ENCODE measurements at places on chromosomes 16 and 17. TPM values are rescaled to one million over a fixed set of nuclear protein-coding genes. Genes with fewer than 3 reads are reported as not detected.

GRCh38 chr17:52209507-52209906 is 51.0 kb upstream of the CA10 start:
- H3K27ac ChIP-seq, result no peak overlapping the region
- no peak overlapping the region for H3K4me3 ChIP-seq
- H3K27me3 ChIP-seq, result no peaks in the 10 kb centered on the region
- H3K36me3 ChIP-seq, result no peaks in the 10 kb centered on the region
- no peaks in the 10 kb centered on the region for H3K4me1 ChIP-seq
- DNase-seq, result no peak

GRCh38 chr16:85677383-85677967 is 11.3 kb downstream of the GINS2 start:
- H3K36me3 ChIP-seq, result peaks cover 83% of the 10 kb centered on the region
- no peaks in the 10 kb centered on the region for H3K4me1 ChIP-seq
- H3K4me3 ChIP-seq, result no peak overlapping the region
- H3K27me3 ChIP-seq, result no peaks in the 10 kb centered on the region
- no peak overlapping the region for H3K27ac ChIP-seq

- H3K27me3 ChIP-seq, result no peaks in the 10 kb centered on the region
- H3K4me1 ChIP-seq, result peaks cover 5% of the 10 kb centered on the region
- no peaks in the 10 kb centered on the region for H3K36me3 ChIP-seq
Observed at GRCh38 chr17:896953-897661, 82.5 kb downstream of the NXN start.

GRCh38 chr17:35889241-35889640 is 9.1 kb upstream of the CCL5 start:
- no peaks in the 10 kb centered on the region for H3K36me3 ChIP-seq
- H3K27me3 ChIP-seq, result no peaks in the 10 kb centered on the region
- peaks cover 5% of the 10 kb centered on the region for H3K4me1 ChIP-seq
- DNase-seq, result no peak
- H3K4me3 ChIP-seq, result no peak overlapping the region

The MT1H gene
- total RNA-seq, result 11.9 TPM

- H3K4me1 ChIP-seq, result no peaks in the 10 kb centered on the region
- H3K36me3 ChIP-seq, result peaks cover 11% of the 10 kb centered on the region
- H3K27me3 ChIP-seq, result no peaks in the 10 kb centered on the region
- DNase-seq, result no peak
- H3K4me3 ChIP-seq, result no peak overlapping the region
Observed at GRCh38 chr16:81693041-81693743, 85.9 kb upstream of the PLCG2 start.

DNA sequence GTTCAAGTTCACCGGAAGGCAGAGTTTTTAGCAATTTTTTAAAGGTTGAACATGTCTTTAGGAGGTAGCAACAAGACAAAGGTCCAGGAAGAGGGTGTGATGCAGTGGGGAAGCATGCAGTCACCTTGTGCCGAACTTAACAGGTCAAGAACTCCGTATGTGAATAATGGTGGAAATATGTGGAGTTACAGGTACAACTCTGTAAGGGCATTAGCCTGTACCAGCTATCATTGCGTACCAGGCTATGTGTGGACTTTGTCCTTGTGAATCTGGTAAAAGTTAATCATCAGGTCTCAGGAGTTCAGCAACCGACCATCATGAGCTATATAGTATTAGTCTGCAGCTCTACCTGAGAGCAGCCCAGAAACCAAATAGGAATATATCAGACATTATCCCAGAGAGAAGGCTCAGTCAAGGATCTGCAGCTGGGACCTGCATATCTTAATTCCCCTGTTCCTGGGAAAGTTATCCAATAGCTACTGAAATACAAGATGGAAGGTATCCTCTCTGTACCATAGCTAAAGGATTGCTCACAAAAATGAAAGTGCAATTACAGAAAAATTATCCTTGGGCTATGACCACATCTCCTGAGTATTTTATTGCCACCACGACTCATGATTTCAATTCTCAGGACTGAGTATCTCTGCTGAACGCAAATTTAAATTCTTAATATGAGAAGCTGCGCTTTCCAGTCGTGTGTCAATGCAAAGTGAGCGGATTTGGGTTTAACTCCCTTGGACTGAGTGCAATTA is 469.3 kb downstream of the CDH13 start:
- no peaks in the 10 kb centered on the region for H3K27me3 ChIP-seq
- H3K36me3 ChIP-seq, result no peaks in the 10 kb centered on the region
- no peak overlapping the region for H3K27ac ChIP-seq
- H3K4me3 ChIP-seq, result no peak overlapping the region
- H3K4me1 ChIP-seq, result no peaks in the 10 kb centered on the region

GRCh38 chr17:49633762-49634484 is 44.0 kb downstream of the SPOP start:
- H3K27me3 ChIP-seq, result no peaks in the 10 kb centered on the region
- no peak overlapping the region for H3K4me3 ChIP-seq
- no peak for DNase-seq
- H3K27ac ChIP-seq, result no peak overlapping the region
- H3K4me1 ChIP-seq, result peaks cover 5% of the 10 kb centered on the region
- H3K36me3 ChIP-seq, result 0 out of 2 replicates have a peak, but pooled peaks cover 4% of the 10 kb centered on the region

The RPRML gene
- 5.5 TPM for total RNA-seq

The NR1D1 gene
- total RNA-seq, result 4.6 TPM

The GAS2L2 gene
- not detected for total RNA-seq

- no peak for DNase-seq
- H3K27ac ChIP-seq, result no peak overlapping the region
- 0 out of 2 replicates have a peak, but pooled peaks cover 3% of the 10 kb centered on the region for H3K4me1 ChIP-seq
- no peaks in the 10 kb centered on the region for H3K36me3 ChIP-seq
Observed at GRCh38 chr17:66372182-66372581, 69.8 kb downstream of the PRKCA start.

The VAT1L gene
- total RNA-seq, result 49.6 TPM

DNA sequence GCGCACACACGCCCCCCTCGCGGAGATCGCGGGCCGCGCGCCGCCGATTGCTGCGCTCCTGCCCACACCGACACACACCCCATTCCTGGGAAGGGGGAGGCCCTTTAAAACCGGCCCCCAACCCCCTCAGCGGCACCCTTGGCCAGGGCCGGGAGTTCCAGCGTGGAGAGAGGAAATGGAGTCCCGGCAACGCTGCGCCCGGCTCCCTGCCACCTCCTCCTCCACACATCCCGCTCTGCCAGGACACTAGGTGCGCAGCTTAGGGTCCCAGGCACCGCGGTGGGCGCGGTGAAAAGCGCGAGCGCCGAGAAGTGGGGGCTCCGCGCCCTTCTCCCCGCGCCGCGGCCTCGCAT is 397 bp downstream of the CDC42EP4 start:
- H3K4me1 ChIP-seq, result peaks cover 15% of the 10 kb centered on the region
- no peaks in the 10 kb centered on the region for H3K36me3 ChIP-seq
- no peak overlapping the region for H3K27ac ChIP-seq
- H3K4me3 ChIP-seq, result peak overlapping the region; percentile 79
- peaks cover 10% of the 10 kb centered on the region for H3K27me3 ChIP-seq
